ENCODE measurements at places on chromosomes 3 and 15.
A peak's percentile ranks its signal among the peaks of the same experiment; 100 is the strongest.

GRCh38 chr15:60043744-60044435 is 39.8 kb downstream of the FOXB1 start:
- DNase-seq: no peak

DNA sequence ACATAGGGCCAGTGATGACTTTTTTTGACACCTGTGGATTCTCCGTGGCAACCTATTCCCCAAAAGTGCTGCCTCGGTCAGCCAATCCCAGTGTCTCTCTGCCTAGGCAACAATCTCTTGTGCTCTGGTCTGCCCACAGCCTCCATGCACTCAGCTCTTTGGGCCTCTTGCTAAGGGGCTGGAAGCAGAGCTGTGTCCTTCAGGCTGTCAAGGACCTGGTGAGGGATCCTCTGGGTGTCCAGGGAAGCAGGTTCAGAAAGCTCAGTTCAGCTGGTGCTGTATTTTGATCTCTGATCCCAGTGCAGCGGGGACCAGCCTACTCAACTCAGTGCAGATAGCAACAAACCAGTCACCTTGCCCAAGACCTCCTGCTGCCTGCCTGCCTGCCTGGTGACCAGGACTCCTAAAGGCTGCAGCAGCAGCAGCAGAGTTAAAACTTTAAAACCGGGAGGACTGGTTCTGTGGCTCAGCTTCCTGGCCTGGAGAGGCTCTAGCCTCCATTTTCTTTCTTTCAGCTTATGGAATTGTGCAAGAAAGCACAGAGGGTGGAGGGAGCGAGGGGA is 6.2 kb downstream of the PAK6 start:
- DNase-seq: no peak

DNA sequence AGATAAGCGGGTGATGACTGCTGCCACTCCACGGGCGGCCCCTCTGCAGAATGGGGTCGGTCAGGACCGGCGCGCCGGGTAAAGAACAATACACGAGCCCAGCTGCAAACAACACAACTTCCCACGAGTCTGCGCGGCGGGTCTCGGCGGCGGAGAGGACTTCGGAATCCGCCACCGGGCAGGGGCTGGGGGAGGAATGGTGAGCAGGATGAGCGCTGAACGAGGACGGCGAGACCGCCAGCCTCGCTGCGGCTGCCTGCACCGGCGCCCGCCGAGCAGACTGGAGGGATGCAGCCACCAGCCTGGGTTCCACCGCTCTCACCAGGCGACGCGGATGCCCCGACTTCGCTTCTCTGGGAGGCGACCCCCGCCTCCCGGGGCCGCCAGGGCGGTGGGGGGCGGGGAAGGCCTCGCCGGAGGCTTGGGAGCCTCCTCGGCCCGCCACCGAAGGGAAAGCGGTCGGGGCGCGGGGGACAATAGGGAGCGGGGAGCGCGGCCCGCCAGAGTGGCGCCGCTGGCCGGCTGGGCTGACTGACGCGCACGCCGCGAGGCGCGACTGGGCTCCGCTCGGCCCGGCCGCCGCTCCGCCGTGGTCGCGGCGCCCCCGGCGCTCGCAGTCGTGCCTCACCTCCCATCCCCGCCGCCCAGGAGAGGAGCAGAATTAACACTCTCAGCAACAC is 515 bp downstream of the ADAM10 start:
- peak; percentile 50 for DNase-seq

- DNase-seq: no peak
These were observed 5.5 kb downstream of the IQSEC1 start for GRCh38 chr3:13067778-13068177.

- DNase-seq: no peak
These were observed 37.3 kb upstream of the CDV3 start for GRCh38 chr3:133535971-133536881.

DNA sequence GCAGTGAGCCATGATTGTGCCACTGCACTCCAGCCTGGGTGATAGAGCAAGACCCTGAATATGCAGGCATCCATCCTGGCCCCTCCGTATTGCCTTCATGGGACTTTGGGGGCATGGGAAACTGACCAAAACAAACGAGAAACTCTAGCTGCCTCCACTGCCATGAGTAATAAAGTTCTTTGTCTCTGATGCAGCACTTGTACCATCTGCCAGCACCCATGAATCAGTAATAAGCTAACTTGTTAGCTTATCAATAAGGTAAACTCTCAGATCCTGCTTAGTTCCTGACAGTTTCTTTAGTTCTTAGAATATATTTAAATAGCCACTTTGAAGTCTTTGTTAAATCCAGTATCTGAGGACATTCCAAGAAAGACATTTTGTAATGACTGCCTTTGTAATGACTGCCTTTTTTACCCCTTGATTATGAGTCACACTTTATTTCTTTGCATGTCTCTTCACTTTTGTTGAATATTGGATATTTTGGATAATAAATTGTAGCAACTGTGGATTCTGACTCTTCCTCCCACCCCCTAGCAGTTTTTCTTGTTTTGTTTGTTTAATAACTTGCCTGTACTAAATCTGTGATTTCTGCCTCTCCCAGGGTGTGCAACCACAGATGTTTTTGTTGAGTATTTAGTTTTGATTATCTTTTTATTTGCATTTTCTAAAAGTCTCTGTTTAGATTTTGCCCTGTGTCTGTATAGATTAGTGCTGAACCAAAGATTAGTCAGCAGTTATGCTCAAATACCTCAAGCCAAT is 136.9 kb downstream of the HCN4 start:
- no peak for DNase-seq

DNA sequence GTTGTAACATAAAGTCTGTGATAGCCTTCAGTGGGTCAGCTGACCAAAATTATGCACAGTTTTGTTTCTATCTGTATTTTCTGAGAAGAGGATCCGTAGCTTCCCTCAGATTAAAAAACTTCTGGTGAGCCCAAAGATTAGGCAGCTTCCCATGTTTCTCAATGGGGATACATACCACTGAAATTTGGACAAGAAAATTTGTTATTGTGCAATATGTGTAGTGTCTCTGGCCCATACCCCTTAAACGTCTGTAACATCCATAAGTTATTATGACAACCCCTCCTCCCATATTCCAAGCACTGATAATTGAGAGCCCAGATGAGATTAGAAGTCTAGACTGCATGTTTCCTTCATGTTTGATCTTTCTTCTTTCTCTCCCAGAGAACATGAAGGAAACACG is 1.9 kb upstream of the MITF start:
- no peak for DNase-seq

GRCh38 chr3:78873641-78874040 is 894.2 kb downstream of the ROBO1 start:
- no peak for DNase-seq

- no peak for DNase-seq
These were observed 53.0 kb downstream of the SLC6A1 start for GRCh38 chr3:11045536-11045935.

DNA sequence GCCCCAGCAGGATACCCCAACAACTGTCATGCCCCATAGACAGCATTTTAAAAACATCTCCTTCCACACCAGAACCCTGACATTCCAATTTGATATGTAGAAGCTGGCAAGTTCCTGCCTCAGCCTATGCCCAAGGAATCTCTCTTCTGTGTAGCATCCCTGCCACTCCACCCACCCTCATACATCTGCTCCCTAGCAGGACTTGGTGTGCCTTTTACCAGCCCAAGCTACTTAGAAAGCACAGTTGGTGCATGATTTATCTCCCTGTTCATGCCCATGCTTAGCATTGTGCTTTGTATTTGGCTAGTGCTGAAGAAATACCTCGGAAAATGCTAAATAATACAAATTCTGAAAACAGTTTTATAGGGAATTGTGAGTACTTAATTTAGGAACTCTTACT is 236.9 kb upstream of the HES1 start:
- DNase-seq: peak; percentile 30

- no peak for DNase-seq
These were observed 232.6 kb downstream of the TBL1XR1 start for GRCh38 chr3:176964661-176965060.

GRCh38 chr3:177599326-177599725 is 402.0 kb upstream of the TBL1XR1 start:
- no peak for DNase-seq
